ENCODE measurements at places on chromosomes 6 and 20. TPM values are rescaled to one million over a fixed set of nuclear protein-coding genes. Genes with fewer than 3 reads are reported as not detected.

The SLC32A1 gene
- not detected for total RNA-seq

The SDC4 gene
- 172 TPM for total RNA-seq

The TSPO2 gene
- not detected for total RNA-seq

The NFKBIL1 gene
- total RNA-seq: 23.5 TPM
